ENCODE measurements at places on chromosomes 16 and 17.

DNA sequence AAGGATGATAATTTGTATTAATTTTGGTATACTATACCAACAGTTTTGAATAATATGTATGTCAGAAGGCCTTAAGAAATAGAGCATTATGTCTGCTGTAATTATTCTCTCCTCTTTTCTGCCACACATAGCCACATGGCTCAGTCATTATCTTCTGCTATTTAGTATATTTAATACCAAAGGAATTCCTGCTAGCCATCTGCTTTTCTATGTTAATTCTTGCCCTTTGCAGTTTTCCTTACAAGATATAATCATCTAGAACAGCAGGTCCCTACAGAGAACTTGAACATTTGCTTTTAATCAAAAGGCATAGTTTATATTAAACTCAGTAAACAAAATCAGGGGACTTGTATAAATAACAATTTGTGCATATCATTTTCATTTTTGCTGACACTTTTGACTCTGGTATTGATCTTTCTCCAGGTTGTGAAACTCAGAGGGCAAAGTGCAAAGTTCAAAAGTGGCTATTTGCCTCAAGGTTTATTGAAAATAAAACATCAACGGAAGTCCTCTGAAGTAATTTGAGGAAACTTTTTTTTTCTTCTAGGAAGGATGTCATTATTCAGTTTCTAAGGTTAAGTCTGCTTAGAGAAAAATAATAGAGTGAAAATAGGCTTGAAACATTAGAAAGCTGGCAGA is 702.0 kb downstream of the KCNJ2 start:
- DNase-seq = no peak

DNA sequence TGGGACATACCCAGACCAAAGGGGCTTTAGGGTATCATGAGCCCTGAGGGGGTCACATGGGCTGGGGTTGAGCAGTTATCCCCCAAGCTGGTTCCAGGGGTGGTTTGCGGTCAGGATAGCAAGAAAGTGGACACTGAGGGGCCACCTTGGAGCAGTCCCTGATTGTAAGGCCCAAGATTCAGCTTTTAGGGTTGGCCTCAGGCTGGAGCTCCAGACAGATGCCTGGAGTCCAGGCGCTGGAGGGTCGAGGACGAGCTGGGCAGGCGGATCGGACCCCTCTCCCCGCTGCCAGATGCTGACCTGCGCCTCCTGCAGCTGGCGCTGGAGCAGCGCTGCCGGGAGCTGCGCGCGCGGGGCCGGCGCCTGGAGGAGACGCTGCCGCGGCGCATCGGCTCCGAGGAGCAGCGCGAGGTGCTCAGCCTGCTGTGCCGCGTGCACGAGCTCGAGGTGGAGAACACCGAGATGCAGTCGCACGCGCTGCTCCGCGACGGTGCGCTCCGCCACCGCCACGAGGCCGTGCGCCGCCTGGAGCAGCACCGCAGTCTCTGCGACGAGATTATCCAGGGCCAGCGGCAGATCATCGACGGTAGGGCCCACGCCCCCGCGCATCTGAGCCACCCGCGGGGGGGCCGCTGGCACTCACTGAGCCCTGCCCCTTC is 10.0 kb downstream of the BTBD17 start:
- DNase-seq = no peak

DNA sequence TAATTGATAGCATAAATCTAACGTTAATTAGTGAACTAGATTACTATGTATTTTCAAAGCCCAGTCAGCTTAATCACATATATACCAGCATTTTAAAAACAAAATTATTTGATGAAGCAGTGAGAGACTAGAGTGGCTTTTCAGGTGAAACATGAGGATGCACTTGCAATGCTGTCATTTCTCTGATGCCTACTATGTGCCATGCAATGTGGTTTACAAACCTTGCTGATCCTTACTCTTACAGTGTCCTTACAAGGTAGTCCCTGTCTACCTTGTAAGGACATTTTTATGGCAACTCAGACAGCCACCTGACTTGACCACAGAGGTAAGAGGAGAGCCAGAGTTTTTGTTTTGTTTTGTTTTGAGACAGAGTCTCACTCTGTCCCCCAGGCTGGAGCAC is 42.7 kb downstream of the CYB5B start:
- DNase-seq = no peak

GRCh38 chr16:66720766-66721165 is 24.2 kb upstream of the CMTM4 start:
- DNase-seq = no peak

- DNase-seq = no peak
Measured at GRCh38 chr17:74276051-74276476, 2.0 kb downstream of the DNAI2 start.

GRCh38 chr17:81807839-81808238 is 3.9 kb downstream of the GCGR start:
- no peak for DNase-seq

GRCh38 chr16:2856061-2856670 is 1.8 kb downstream of the PRSS22 start:
- DNase-seq = no peak

DNA sequence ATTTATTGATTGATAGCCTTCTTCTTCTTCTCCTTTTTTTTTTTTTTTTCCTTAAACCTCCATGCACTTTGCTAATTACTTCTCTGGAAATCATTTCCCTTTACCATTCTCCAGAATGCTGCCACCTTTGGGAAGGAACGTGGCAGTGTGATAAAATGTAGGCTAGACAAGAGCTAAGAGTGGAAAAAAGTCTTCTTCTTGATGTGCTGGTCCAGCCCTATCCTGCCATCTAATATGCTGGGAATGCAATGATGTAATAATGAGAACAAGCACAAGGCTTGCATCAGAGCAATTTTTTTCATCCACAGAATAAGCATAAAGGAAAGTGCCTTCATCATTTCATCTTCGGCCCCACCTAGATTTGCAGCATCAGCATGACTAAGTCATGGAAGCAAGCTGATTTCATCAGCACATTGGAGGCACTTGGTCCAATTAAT is 128.7 kb upstream of the ZFHX3 start:
- no peak for DNase-seq

GRCh38 chr17:75041656-75042280 is 5.0 kb downstream of the ATP5PD start:
- no peak for DNase-seq

DNA sequence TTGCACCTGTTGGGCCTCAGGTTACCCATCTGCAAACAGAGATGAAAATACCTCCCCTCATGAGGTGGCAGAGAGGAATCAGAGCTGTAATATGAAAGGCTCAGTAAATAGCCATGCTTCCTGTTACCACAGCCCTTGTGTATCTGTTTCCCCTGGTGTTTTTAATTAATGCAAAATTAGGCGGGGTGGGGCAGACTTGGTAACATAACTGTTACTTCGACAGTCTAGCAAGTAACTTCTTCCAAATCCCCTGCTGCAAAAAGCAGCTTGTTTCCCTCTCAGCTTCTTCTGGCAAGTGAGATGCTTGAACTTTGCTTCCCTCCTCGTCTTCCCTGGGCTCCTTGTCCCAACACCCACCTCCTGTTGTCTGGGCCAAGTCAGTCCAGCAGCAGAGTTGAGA is 381.5 kb downstream of the CPPED1 start:
- DNase-seq = no peak

GRCh38 chr17:74554909-74555308 is 9.0 kb upstream of the CD300C start:
- no peak for DNase-seq

DNA sequence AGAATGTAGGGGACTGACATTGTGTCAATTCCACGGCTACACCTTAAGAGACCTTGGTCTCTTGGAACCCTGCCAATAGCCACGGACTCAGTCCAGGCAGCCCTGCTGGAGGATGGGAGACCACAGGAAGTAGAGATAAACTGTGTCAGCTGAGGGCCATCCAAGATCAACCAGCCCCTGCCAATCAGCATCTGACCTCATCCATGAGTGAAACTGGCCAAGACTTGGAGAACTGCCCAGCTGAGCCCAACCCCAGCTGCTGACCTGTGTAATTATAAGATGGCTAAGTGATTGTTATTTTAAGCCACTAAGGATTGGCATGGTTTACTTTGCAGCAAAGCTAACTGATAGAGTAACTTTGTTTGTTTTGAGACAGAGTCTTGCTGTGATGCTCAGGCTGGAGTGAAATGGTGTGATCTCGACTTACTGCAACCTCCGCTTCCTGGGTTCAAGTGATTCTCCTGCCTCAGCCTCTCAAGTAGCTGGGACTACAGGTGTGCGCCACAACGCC is 13.3 kb upstream of the YWHAE start:
- no peak for DNase-seq

DNA sequence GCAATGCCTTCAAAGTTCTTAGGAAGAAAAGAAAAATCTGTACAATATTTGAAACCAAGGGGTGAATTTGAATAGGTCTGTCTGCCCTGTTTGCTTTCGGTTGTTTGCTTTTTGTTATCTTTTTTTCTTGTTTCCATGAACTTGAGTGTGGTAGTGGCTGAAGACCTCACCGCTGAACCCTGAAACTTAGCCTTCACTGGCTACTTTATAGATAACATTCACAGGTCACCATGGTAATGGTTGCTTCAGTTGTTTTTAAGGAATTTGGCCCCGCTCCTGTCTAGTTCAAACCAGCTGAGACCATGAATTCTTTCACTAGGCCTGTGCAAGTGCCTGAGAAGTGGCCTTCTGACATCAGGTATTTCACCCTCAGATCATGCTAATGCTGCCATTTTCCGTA is 137.0 kb upstream of the PMFBP1 start:
- DNase-seq = no peak

DNA sequence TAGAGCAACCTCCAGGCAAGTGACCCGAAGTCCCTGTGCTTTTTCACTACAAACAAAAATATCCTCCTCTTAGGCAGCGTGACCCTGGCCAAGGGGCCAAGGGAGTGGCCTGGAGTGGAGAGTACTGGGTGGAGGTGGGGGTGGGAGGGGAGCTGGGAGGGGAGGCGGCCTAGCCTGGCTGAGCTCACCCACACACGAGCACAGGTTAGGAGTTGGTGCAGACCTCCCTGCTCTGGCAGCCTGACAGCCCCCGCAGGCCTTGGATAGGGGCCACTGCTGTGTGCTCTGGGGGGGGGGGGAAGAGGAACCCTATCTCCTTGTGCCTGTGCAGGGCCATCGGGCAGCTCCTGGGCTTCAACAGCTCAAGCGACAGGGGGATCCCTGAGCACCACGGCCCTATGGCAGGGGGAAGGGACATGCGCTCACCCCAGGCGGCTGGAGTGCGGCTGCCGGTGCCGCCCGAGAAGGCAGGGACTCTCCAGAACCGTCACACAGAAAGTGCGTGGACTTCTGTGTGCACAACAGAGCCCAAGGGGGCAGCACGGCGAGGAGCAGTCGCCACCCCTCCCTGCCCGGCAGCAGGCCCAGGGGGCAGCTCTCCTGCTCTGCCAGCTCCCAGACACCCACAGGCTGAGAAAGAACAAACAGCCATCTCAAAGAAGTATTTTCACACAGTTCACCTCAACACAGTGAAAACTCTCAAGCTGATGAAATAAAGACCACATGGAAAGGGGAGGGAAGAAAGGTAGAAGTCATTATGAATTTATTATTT is 13.3 kb downstream of the SLC16A3 start:
- no peak for DNase-seq
